HepG2 (cell line): ENCODE measurements at places on chromosomes 3 and 15. TPM values are rescaled to one million over a fixed set of nuclear protein-coding genes. Genes with fewer than 3 reads are reported as not detected.
A peak's percentile ranks its signal among the peaks of the same experiment; 100 is the strongest.

- no peak for DNase-seq
These were observed 189.0 kb upstream of the TMC3 start for GRCh38 chr15:81562986-81563385.

DNA sequence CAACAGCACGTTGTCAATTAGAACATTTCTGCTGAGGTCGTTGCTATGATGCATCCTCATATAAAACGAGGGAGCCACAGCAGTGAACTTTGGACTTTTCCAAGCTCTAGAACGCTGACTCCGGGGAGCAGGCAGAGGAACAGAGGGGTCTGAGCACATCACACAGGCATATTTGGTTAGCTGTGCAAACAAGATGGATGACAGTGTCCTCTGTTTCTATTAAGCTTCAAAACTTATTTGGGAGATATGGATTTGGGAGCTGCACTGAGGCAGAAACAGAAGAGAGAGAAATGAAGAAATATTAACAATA lies 278.0 kb upstream of the TBL1XR1 start:
- peak; percentile 64 for DNase-seq

DNA sequence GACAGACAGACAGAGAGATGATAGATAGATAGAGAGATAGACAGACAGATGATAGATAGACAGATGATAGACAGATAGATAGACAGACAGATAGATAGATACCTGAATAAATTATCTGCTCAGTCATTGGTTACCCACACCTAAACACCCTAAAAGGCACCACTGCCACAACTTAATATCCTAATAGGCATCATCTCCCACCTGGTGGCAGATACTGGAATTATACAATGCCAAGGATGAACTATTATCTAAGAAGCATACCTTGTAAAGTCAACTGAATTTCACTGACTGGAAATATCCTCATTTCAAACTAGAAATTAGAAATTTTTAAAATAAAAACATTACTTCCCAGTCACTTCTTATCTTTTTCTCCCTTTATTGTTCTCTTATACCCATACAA lies 19.4 kb upstream of the ATP8B4 start:
- no peak for DNase-seq

- no peak for DNase-seq
These were observed 20.9 kb downstream of the PSTPIP1 start for GRCh38 chr15:77015646-77016320.

DNA sequence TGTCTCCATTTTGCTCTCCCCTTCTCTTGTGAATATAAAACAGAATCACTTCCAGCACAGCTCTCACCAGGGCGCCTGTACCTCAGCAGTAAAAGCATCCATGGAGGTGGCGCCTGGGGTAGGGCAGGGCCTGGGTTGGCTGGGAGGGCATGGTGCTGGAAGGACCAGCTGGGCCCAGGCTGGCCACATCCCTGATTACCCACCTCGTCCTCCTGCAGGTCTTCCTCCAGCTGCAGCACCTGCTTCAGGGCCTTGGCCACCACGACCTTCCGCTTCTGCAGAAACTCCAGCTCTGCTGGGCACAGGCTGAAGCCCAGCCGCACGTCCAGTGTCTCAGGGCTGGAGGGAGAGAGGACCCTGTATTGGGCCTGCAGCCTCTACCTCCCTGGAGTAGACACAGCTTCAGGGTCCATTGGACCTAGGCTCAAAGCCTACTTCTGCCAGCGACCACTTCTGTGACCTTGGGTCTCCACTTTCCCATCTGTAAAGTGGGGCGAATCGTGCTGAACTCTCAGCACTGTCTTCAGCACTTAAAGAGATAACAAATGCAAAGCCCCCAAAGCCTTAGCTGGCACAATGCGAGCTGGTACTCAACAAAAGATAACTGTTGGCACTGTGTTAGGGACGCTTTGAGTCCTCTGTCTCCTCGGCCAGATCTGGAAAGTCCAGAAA lies 23.8 kb downstream of the PLA2G4E start:
- DNase-seq, result no peak

DNA sequence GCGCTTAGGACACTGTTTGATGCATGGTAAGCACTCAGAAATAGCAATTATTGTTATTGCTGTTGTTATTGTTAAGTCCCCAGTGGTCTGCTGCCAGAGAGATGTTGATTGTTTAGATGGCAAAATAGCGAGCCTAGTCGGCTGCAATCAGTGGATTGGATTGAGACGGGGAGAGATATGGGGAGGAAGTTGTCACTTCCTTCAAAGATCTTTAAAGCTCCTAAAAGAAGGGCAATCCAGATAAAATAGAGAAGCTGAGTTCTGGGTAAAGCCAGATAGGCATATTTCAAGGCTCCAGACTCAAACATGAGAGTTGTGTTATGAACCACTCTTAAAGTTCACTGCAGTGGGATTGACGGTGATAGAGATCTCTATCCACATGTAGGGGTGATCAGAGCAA lies 64.5 kb downstream of the RYR3 start:
- no peak for DNase-seq

DNA sequence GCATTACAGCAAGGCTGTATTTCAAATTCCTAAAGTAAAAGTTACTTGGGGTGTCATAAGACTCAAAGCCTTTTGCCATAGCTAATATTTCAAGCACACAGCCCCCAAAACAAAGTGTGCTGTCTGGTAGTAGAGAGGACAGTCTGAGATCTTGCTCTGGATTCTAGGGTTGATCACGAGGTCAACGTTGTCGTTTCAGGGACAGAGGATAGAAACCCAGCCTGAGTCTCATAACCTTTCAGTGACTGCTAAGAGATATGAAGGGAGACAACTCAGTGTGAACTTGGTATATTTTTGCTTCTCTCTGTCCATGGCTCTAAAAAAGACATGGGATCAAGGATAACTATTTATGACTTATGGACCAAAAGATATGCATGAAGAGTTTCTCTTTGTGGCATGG lies 25.6 kb upstream of the MINDY4B start:
- no peak for DNase-seq

GRCh38 chr3:57966829-57967228 lies 41.4 kb upstream of the FLNB start:
- DNase-seq, result no peak

GRCh38 chr15:49435174-49435573 lies 12.1 kb downstream of the FGF7 start:
- DNase-seq, result no peak

DNA sequence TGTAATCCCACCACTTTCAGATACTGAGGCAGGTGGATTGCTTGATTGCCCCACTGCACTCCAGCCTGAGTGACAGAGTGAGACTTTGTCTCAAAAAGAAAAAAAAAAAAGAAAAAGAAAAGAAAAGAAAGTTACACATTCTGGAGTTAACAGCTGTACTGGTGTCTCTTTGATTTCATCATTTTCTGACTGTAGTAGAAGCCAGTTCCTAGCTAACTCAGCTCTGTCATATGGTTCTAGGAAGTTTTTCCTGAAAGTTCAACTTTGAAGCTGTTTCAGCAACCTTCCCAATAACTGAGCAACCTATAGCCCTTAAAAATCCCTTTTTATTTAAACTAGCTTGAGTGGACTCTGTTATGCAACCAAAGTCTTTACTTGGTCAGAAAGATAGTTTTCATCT lies 104.6 kb upstream of the STRIT1 start:
- DNase-seq, result no peak

GRCh38 chr15:42919799-42920518 lies 619 bp downstream of the TTBK2 start:
- DNase-seq, result peak; percentile 29

DNA sequence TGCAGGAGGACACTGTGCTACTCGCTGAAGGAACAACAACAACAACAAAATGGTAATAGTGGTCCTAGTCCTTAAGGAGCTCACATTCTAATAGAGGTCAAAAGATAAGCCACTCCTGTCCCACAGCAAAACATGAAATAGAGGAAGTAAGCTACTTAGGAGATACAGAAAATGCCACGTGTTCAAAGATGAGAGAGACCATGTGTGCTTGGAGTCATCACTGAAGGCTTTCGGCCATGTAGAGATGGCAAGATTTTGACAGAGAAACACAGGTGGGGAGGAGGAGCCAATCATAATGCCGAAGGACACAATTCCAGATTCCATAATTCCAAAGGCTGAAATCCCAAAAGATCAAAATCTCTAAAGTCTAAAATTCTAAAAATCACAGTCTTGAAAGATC lies 24.8 kb upstream of the RIOX2 start:
- DNase-seq, result no peak

The NME9 gene
- total RNA-seq, result not detected in 2 replicates

The PROS1 gene
- 45.6 and 76.8 TPM in 2 replicates for total RNA-seq

The BFSP2 gene
- not detected in 2 replicates for total RNA-seq

The CKMT1B gene
- 0.58 and 0.73 TPM in 2 replicates for total RNA-seq

The TPRG1 gene
- total RNA-seq, result not detected in 2 replicates

The TEX55 gene
- total RNA-seq, result not detected in 2 replicates

The NR2E3 gene
- total RNA-seq, result not detected in 2 replicates
